Mammary epithelial cell (primary cell): ENCODE measurements at places on chromosomes 16 and 17. TPM values are rescaled to one million over a fixed set of nuclear protein-coding genes. Genes with fewer than 3 reads are reported as not detected.

The ABI3 gene
- not detected in 2 replicates for total RNA-seq

The C17orf113 gene
- total RNA-seq: 1.0 and 1.5 TPM in 2 replicates

The TBC1D28 gene
- not detected for total RNA-seq

The BCO1 gene
- not detected for total RNA-seq

The MPHOSPH6 gene
- 39.3 TPM for total RNA-seq

The CES1 gene
- total RNA-seq: 0.50 TPM

The IGSF6 gene
- not detected for total RNA-seq

The TEKT1 gene
- total RNA-seq: not detected in 2 replicates

The KRT12 gene
- not detected for total RNA-seq

The DVL2 gene
- total RNA-seq: 48.0 TPM

The CACNG1 gene
- total RNA-seq: not detected

The STAT5A gene
- 10.5 TPM for total RNA-seq

The NOB1 gene
- 72.3 and 75.7 TPM in 2 replicates for total RNA-seq

The SHISA6 gene
- total RNA-seq: not detected in 2 replicates

The KRT38 gene
- total RNA-seq: not detected in 2 replicates

The PRCD gene
- total RNA-seq: 0.66 TPM in 1 of 2 replicates, not detected in the other

The FZD2 gene
- 2.9 and 4.5 TPM in 2 replicates for total RNA-seq

The TBC1D3H gene
- not detected for total RNA-seq

The WNT9B gene
- total RNA-seq: not detected

The SKAP1 gene
- total RNA-seq: not detected

The CCR7 gene
- total RNA-seq: not detected in 2 replicates

The LDHD gene
- total RNA-seq: 0.86 and 1.4 TPM in 2 replicates

The WSB1 gene
- total RNA-seq: 119 and 156 TPM in 2 replicates

The MRPL10 gene
- 18.2 TPM for total RNA-seq

The CYB561 gene
- total RNA-seq: 22.9 and 26.6 TPM in 2 replicates

The KRTAP17-1 gene
- total RNA-seq: not detected

The HOXB6 gene
- total RNA-seq: 0.32 and 0.59 TPM in 2 replicates

The TERB1 gene
- not detected in 2 replicates for total RNA-seq

The MYH10 gene
- total RNA-seq: 53.2 TPM

The GPR139 gene
- not detected in 2 replicates for total RNA-seq

The DRG2 gene
- total RNA-seq: 37.5 TPM

The G6PC1 gene
- not detected in 2 replicates for total RNA-seq

The PRSS36 gene
- under 0.01 TPM for total RNA-seq

The CD300H gene
- total RNA-seq: not detected

The TSPAN10 gene
- 1.8 and 2.0 TPM in 2 replicates for total RNA-seq

The CLEC19A gene
- not detected in 2 replicates for total RNA-seq

The GCGR gene
- total RNA-seq: not detected

The GRAP gene
- total RNA-seq: not detected in 2 replicates

The STRADA gene
- 36.9 and 38.9 TPM in 2 replicates for total RNA-seq

The FOXC2 gene
- 6.4 and 13.3 TPM in 2 replicates for total RNA-seq

The NOS2 gene
- total RNA-seq: not detected

The FBXW10 gene
- under 0.01 TPM for total RNA-seq

The ABCA3 gene
- total RNA-seq: 0.43 and 0.85 TPM in 2 replicates

The LRRC46 gene
- total RNA-seq: 0.40 and 0.54 TPM in 2 replicates

The USP43 gene
- total RNA-seq: 8.0 and 9.1 TPM in 2 replicates

The KATNB1 gene
- total RNA-seq: 24.0 TPM

The SOCS1 gene
- total RNA-seq: 2.0 TPM

The KCNJ12 gene
- not detected for total RNA-seq

The KRT27 gene
- total RNA-seq: not detected in 2 replicates

The BEAN1 gene
- 0.86 and 1.9 TPM in 2 replicates for total RNA-seq

The USB1 gene
- 36.2 TPM for total RNA-seq

The TNFRSF17 gene
- total RNA-seq: not detected in 2 replicates

The CRYM gene
- total RNA-seq: 0.17 TPM

The HS3ST3B1 gene
- total RNA-seq: 14.7 TPM

The GID4 gene
- 11.2 TPM for total RNA-seq
